Activated CD4-positive, alpha-beta T cell treated with anti-CD3 and anti-CD28 coated beads, Interleukin-2, amount 50 U/mL, for 1 hour (primary cell): ENCODE measurements at places on chromosomes 6 and 20.
A peak's percentile ranks its signal among the peaks of the same experiment; 100 is the strongest.

DNA sequence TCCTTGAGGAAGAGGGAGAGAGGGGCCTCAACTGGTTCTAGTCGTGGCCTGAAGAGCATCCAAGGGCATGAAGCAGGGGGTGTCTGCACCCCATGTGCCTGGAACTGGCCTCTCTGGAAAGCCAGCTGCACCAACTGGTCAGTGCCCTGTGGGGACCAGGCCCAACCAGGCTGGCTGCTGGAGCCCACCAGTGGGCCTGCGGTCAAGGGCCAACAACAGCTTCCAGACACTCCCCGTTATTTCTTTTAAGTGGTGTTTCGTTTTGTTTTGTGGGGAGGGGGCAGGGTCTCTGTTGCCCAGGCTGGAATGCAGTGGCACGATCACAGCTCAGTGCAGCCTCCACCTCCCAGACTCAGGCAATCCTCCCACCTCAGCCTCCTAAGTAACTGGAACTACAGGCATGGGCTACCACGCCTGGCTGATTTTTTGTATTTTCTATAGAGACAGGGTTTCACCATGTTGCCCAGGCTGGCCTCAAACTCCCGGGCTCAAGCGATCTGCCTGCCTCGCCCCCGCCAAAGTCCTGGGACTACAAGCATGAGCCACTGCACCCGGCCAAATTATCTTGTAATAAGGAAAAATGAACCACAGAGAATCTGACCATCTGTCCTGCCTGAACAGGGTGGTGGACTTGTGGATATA, 11.9 kb upstream of the C20orf144 start:
- no peak for DNase-seq

- no peak for DNase-seq
Measured at GRCh38 chr6:109036574-109037294, 57.9 kb downstream of the SESN1 start.

- DNase-seq = no peak
Measured at GRCh38 chr6:170102038-170102437, 188.8 kb downstream of the DLL1 start.

DNA sequence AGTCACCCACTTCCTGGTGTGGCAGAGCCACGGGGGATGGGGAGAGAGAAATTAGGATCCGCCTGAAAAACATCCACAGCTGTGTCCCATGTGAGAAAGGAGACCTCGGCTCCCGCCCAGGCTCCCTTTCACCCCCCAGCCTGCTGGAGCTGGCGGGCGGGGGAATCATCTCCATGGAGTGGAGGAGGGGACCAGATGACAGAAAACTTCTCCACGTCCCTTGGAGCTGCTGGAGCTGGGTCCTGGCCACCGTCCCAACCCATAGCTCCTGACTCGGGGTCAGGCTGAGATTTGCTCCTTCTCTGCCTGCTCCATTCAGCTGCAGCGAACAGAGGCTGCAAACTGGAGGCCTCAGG, 113.8 kb downstream of the CEBPB start:
- DNase-seq = no peak

DNA sequence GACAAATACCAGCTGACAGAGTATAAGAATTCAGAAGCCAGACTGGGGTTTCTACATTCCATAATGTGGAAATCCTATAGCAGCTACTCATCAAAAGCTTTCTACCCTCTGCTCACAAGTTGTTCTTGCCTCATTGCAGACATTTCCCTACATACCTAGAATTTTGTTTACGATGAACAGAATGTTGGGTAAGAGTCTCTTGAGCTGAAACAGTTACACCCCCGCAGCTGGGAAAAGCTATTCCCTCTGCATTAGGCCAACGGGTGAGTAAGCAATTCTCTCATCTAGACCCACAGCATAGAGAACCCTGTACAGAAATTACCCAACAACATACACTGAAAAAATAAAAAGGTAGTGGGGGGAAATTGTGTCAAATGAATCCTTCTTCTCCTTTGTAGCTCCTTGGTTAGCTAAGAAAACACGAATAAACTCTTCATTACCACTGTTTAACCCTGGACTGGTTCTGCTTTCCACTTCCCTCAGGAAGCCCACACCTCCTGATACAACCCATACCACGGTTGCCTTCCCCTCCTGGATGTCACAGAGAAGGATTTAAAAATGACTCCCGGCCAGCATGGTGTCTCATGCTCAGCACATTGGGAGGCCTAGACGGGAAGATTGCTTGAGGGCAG, 215.0 kb upstream of the SHLD1 start:
- no peak for DNase-seq

GRCh38 chr6:134394905-134395304, 77.0 kb upstream of the SGK1 start:
- no peak for DNase-seq

DNA sequence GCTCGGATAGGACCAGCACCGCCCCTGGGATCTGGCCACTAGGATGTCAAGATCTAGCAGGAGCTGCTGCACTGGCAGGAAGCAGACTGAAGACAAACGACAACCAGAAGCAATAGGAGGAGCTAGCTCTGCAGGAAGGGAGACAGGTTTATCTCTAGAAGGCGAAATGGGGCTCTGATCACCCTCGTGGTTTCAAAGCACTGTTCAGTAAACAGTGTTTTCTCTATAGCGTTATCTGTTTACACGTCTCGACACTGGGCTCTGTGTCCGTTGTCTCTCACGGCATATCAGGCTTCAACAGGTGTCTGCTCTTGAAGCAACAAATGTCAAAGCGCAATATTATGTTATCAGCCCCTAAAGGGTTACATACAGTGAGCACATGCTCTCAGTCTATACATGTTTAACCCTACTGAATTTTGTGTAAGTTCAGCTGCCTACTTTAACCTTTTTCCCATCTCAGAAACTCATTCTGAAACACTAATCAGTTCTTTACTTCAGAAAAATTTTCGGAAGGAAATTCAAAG, 23.8 kb downstream of the TMEM14B start:
- DNase-seq = no peak

DNA sequence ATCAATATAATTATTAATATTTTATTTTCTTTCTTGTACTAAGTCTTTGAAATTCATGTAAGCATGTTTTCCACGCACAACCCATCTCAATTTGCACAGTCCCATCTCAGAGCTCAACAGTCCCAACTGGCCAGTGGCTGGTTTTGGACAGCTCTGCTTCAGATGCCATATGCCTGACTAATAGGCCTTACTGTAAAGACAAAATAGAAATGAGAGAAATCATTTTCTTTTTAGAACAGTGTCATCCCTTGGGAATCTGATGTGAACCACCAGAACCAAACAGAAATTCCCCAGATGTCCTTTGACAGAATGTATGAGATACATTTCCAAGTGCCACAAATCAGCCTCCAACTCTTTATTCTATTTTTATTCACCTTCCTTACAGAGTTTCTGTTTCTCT, 338.9 kb downstream of the ESR1 start:
- DNase-seq = no peak

- no peak for DNase-seq
Measured at GRCh38 chr6:108589244-108589791, 28.6 kb downstream of the FOXO3 start.

- DNase-seq = no peak
Measured at GRCh38 chr6:6090861-6091607, 84.3 kb upstream of the NRN1 start.

DNA sequence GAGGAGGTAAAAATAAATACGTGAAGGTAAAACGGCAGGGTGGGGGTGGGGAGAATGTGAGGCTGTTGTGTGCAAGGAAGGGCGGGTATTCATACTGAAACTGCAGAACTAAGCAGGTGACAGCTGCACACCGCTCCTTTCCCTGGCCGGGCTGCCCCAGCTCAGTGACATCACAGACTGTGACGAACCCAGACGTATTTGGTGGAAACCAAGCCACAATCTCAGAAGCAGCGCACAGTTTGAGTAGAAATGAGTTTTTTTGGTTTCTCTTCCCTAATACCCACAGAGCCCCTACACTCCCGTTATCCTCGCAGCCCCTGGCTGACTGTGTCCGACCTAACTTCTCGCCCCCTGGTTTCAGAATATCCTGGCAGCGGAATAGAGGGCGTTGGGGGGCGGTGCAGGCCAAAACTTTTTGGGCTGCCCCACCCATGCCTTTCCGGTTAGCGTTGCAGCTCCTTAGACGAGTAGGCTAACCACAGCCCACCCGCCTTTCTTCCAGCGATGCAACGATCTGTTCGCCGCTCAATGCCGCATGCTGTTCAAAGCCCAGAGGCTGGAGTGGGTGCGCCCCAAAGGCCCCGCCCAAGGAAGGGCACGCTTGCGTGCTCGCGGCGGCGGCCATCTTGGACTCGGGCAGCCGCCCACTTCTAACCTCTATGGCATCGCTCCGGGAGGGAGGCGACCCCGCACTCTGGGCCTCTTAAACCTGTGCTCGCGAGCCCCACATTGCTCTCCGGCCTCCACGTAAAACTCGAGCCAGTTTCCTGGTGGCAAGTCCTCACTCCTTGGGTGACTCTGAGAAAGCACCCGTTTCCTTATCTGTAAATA, 9.1 kb downstream of the BAK1 start:
- DNase-seq = peak; percentile 90

DNA sequence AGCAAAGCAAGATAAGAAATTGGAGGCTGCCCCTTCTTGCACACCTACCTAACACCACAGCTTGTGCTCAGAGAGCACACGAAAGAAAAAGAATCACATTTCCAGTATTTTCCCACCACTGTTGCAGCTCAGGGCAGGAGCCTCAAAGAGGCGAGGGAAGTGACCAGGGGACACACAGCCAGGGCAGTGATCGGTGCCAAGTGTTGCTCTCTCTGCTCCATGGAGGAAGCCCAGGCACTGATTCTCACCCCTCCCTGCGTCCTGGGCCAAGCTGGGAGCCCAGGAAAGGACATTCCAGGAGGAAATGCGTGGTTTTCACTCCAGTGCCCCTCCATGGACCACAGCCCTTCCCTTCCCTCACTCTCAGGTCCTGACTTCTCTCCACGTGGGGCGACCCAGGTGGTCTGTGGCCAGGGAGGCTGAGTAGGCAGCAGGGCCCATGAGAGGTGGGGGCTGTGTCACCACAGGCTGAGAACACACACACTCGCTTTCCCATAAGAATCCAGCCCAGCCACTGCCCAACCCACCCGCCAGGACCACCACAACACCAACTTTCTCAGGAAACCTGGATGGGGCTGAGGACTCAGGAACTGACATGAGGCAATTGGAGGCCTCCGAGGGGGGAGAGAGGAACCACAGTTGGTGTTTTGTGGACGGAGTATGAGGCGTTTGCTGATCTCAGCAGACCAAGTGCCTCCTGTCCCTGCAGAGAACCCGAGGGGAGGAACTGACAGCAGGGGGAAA, 81.7 kb upstream of the MAFB start:
- no peak for DNase-seq

- DNase-seq = no peak
Measured at GRCh38 chr6:41186031-41186562, 14.9 kb downstream of the TREML2 start.

GRCh38 chr6:19538096-19538495, 299.1 kb upstream of the ID4 start:
- DNase-seq = peak; percentile 2

DNA sequence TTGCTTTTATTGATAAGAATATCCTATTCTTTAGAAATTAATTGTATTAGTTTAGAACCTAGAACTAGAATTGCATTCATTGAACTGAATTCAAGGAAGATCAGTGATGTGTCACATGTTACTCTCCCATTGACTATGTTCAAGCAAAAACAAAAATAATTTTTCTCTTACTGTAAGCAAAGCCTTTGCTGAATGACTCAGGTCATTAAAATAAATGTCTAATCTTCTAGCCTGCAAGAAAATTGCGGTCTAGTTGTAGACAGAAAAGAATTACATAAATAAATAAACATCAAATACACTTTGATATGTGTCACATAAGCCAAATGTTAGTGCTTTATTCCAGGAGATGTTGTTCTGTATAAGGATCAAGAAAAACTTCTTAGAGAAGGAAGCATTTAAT, 387.9 kb downstream of the ADGRB3 start:
- DNase-seq = no peak

- no peak for DNase-seq
Measured at GRCh38 chr20:1538655-1539054, 18.9 kb downstream of the SIRPD start.

DNA sequence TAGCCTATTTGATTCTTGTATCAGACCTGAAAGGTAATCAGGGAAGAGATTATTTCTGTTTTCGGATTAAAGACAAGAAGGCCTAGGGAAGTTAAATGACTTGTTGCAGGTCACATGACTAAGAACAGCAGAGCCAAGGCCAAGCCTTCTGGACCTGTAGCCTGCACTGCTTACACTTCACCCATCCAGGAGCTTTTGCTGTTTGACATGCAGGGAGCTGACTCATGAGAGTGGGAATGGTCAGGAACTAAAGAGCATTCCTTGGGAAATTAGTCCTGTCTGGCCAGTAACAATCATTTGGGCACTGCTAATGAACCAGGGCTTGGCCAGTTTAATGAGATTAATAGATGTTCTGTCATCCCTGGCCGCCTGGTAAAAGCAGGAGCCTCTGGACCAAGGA, 46.8 kb downstream of the EIF2S2 start:
- DNase-seq = no peak

DNA sequence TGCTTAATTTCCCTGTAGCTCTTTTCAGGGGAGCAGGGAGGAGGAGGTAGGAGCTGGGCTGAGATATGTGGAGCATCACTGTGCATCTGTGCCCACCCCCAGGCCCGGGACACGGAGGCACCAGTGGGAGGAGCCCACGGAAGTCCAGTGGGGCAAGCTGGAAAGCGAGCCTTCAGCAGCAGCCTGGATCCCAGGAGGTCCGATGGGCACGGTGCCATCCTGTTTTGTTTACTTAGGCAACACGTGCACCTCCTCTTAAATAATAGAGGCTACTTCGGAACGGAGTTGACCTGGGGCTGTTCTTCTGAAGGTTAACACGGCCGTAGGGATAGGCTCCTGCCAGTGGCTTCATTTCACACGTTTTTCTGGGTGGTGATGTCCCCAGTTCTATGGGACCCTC, 51.6 kb downstream of the CDH4 start:
- no peak for DNase-seq

- DNase-seq = no peak
Measured at GRCh38 chr6:113763311-113763766, 93.8 kb upstream of the MARCKS start.

- DNase-seq = no peak
Measured at GRCh38 chr6:1176567-1176966, 135.3 kb upstream of the FOXQ1 start.

DNA sequence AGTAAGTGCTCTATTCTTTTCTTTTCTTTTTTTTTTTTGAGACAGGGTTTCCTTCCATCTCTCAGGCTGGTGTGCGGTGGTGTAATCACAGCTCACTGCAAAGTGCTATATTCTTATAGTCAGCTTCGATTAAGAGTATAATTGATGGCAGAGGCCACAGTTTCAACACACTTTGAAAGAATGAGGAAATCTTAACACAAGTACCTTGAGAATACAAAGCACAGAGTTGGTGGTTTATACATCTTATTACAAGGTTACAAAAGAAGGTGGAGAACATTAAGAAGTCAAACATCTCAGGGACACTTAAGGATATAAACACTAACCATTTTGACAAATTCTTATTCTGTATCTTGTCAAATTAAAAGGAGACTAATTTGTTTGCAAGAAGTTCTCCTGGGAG, 180.5 kb downstream of the SOD2 start:
- no peak for DNase-seq
